ENCODE measurements at places on chromosomes 4 and X.
A peak's percentile ranks its signal among the peaks of the same experiment; 100 is the strongest.

GRCh38 chr4:20251031-20251795 is 492 bp upstream of the SLIT2 start:
- DNase-seq, result no peak

GRCh38 chr4:11604821-11605220 is 176.1 kb upstream of the HS3ST1 start:
- no peak for DNase-seq

- DNase-seq, result no peak
Observed at GRCh38 chr4:48139691-48140090, 5.6 kb upstream of the TXK start.

DNA sequence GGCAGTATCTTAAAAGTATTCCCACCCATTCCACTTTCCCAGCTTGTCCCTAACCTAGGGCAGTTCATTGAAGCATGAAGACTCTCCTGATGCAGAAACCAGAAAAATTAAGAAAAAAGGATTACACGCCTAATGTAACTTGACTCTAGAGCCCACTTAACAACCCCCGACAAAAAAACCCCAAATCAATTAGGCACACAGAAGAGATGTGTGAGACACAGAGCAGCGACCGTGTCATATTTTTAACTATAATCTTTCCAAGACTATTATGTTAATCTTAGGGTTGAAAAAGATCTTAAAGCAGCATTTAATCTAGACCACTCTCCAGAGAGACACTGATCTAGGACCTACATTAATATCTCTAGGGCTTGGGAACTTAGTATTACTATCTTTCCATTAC is 1.3 kb downstream of the YTHDC1 start:
- DNase-seq, result no peak

GRCh38 chr4:93199492-93199891 is 629.1 kb upstream of the ATOH1 start:
- no peak for DNase-seq

- no peak for DNase-seq
Observed at GRCh38 chr4:42632653-42633382, 24.1 kb downstream of the ATP8A1 start.

- DNase-seq, result no peak
Observed at GRCh38 chrX:22063284-22063683, 31.2 kb downstream of the PHEX start.

DNA sequence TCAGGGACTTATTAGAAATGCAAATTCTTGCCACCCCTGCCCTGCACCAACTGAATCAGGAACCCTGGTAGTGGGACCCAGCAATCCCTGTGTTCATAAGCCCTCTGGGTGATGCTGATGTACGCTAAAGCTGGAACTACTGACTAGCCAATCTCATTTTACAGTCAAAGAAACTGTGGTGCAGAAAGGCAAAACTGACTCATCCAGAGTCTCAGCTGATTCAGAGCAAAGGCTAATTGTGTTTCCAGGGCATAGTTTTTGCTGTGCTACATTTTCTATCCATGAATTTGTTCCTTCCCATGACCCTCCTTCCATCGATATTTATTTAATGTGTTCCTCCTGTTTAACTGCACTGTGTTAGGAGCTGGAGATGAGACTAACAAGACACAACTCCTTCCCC is 207.5 kb downstream of the REPS2 start:
- no peak for DNase-seq

GRCh38 chrX:70577442-70577841 is 132.8 kb downstream of the DLG3 start:
- DNase-seq, result no peak

GRCh38 chr4:168540503-168541265 is 43.8 kb downstream of the PALLD start:
- DNase-seq, result no peak

GRCh38 chrX:15675490-15675921 is 10.9 kb upstream of the CLTRN start:
- peak; percentile 60 for DNase-seq

DNA sequence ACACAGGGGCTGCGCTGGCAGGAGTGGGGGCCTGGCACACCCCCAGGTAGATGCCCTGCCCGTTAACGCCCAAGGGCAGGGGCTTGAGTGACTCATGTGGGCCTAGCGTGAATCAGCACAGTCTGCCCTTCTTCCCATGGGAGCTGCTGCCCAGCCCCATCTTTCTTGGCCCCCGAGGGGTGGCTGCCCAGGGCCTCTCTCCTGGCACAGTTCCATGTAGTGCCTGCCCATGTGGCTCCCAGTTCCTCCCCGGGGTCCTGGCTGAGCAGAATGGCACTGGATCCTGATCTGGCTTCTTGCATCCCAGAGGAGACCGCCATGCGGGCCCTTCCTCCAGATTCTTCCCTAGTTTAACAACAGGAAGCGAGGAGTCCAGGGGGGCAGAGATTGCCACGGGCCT is 2.1 kb upstream of the AVPR2 start:
- DNase-seq, result no peak

- no peak for DNase-seq
Observed at GRCh38 chrX:12921886-12922598, 15.6 kb downstream of the TLR8 start.

GRCh38 chrX:118548841-118549240 is 53.2 kb downstream of the DOCK11 start:
- no peak for DNase-seq

DNA sequence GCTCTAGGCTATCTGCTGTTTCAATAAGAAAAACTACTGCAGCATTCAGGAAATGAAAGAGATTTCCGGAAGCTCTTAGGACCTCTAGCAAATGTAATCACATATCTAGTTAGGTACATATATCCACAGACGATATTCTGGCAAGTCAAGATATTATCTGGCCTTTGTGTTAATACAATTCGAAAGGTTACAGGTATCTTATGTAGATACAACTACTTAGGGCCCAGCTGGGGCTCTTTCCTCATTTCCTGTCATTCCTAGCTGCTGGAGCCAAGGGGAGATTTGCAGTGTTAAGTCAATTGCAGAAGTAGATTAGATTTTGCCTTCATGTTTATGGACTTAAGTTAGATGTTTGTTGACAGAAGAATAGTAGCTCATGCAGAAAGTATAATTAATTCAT is 299.5 kb downstream of the ARHGAP24 start:
- no peak for DNase-seq

DNA sequence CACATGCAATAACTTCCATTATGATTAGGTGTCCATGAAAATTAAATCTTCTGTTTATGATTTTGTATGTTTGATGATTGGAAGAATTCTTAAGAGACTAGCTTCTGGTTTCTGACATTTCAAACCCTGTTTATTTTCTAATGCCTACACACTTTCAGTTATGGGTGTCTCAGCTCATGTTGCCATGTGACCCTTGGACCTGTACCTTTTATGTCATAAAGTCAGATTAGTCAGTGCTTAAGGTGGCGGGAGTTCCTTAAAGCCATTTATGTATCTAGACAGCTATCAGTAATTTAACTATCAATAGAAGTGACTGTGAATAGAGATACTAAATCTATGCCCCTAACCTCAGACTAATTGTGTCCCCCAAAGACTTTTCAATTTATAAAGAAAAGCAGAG is 155.6 kb downstream of the GBA3 start:
- DNase-seq, result no peak

- DNase-seq, result no peak
Observed at GRCh38 chrX:109785053-109785452, 52.0 kb upstream of the ACSL4 start.

GRCh38 chrX:155055494-155055893 is 15.4 kb downstream of the CMC4 start:
- DNase-seq, result no peak

DNA sequence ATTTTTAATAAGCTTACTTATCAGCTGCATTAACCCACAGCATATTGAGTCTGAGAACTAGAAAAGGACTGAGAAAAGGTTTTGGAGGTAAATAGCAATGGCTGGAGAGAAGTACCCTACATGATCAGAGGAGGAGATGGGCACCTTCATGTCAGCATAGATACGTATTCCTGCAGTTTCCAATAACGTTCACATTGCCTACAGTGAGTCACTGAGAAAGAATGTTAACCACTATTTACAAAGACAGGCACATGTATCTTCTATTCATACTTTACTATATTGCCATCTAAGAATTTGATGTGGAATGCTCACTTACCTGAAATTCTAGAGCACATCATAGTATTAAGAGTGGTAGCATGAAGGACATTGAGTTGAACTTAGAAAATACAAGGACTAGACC is 92.5 kb downstream of the TLL1 start:
- no peak for DNase-seq

- no peak for DNase-seq
Observed at GRCh38 chr4:10035130-10035529, 13.8 kb upstream of the SLC2A9 start.

DNA sequence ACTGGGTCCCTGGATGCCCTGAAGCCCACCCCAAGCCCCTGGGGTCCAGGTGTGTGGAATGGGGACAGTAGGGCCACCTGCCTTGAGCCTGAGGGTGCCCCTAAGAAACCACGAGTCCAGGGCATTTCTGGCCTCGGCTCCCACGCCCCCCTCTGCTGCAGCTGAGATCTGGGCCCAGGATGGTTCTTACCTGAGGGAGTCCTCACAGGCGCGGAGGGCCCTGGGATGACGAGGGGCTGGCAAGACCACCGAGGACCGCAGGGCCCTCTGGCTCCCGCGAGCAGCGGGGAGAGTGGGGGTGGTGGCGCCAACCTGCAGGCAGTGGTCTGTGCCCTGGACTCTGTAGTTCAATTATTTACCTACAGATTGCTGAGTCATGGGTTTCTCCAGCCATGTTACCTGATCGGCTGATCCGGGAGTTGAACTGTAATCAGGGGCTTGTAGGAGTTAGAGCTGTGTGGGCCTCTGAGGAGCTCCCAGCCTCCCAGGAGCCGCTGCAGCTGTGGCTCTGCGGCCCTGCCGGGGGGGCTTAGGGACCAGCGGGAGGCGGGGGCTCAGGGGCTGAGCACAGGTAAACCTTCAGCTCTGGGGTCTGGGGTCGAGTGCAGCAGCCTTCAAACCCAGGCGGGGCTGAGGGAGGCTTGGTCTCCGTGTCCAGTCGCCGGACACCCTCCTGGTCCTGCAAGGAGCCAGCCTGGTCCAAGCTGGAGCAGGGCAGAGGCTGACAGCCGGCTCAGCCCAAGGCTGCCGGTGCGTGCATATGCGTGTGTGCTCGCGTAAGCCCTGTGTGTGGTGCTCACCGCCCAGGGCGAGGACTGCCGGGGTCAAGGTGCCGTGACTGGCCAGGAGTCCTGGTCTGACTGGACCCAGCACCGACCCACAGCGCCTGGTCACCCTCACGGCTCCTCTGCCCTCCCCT is at the start of gene SLC26A1:
TSS of gene SLC26A1 (minus strand) at position 294 of the 919 bp plus-strand sequence. CDS start 1,701 bp downstream, outside the sequence.
- DNase-seq, result no peak

DNA sequence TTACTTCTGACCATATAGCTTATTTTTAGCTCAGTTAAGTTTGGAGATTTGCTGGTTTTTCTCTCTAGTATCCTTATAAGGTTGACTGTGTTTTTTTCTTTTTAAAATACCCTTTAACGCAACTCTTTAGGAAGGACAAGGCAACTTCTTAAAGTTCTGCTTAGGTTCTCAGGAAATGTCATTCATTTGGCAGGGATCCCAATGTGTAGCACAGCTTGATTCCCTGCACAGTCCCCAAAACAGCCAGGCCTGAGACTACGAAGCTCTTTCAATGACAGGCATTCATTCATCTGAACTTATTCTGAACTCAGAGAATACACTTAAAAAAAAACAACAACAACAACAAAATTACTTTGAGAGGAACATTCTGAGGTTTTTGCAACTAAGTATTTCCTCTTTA is 1765.8 kb downstream of the PCDH7 start:
- no peak for DNase-seq

- DNase-seq, result no peak
Observed at GRCh38 chrX:31366041-31366440, 294.2 kb upstream of the FTHL17 start.

DNA sequence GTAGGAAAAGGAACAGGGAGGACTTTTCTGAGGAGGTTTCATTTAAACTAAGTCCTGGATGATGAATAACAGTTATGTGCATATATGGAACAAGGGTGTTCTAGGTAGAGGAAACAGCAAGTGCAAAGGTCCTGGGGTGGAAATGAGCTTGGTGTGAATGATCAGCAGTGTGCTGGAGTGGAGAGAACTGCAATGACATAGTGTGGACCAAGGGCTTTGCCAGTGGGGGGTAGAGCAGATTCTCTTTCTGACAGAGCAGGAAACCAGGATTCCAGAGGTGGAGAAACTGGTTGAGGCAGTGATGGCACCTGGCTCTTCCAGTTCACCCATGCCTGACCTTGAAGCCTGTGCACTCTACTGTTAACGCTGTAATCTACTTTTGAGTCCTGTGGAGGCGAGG is 1.7 kb downstream of the PPP1R3F start:
- no peak for DNase-seq

- no peak for DNase-seq
Observed at GRCh38 chrX:45372151-45372550, 171.5 kb upstream of the DIPK2B start.

- no peak for DNase-seq
Observed at GRCh38 chr4:8901335-8901734, 29.7 kb upstream of the HMX1 start.

DNA sequence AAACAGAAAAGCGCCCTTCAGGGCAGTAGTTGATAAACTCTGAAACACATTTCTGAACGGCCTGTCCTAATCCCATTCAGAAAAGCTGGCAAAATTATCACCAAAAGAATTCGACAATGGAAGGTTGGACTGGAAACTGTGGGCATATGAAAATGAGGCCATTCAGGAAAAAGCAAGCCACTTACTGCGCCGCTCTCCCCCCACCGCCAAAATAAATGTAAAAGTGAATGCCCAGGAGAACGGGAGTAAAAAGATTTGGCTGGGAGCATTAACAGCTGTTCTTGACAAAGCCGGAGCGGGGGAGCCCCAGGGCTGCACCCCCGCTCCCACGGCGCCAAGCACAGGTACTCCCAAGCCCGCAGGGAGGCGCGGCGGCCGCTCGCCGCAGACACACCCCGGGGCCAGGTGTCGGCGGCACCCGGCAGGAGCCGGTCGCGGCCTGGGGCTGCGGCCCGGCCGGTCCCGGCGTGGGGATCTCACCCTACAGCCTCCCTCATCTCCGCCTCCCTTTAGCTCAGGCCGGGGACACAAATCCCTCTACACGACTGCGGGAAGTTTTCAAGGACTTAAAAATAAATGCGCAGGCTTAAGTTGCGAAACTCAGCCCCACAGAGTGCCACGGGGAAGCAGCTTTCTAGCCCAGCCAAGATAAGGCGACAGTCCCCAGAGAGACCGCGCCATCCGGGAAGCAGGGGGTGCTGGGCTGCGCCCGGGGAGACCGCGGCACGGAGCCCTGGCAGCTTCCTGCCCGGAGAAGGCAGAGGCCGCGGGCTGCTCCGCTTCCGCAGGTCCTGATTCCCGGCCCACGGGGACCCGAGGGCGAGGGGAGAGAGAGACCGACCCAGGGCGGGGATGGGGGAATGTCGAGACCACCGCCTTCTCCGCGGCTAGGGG is 593 bp downstream of the SH3RF1 start:
- DNase-seq, result no peak

GRCh38 chrX:72141372-72142004 is 9.8 kb upstream of the RTL5 start:
- no peak for DNase-seq

DNA sequence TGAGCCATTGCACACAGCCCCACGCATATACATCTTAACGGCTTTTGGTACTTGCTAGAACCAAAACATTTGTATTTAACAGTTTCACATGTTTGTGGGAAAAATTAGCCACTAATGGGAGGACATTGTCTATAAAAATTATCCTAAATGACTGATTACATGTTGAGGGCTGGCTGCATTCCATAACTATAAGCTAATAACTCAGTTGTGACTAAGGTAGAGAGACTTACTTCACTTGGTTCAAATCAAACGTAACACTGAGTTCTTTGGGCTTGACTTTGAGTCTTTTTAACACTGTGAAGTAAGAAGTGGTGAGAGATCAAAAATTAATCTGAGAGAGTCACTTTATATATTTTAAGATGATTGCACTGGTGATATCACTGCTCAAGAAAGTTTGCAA is 47.9 kb upstream of the PGRMC2 start:
- no peak for DNase-seq
